ENCODE measurements at places on chromosomes 16 and 17.

GRCh38 chr17:7561028-7561575, 617 bp upstream of the SENP3 start:
- no peaks in the 10 kb centered on the region for H3K36me3 ChIP-seq
- H3K27ac ChIP-seq = peak overlapping the region; percentile 88
- peaks cover 41% of the 10 kb centered on the region for H3K4me1 ChIP-seq
- peak; percentile 91 for DNase-seq
- H3K27me3 ChIP-seq = no peaks in the 10 kb centered on the region
- H3K4me3 ChIP-seq = peak overlapping the region; percentile 92

DNA sequence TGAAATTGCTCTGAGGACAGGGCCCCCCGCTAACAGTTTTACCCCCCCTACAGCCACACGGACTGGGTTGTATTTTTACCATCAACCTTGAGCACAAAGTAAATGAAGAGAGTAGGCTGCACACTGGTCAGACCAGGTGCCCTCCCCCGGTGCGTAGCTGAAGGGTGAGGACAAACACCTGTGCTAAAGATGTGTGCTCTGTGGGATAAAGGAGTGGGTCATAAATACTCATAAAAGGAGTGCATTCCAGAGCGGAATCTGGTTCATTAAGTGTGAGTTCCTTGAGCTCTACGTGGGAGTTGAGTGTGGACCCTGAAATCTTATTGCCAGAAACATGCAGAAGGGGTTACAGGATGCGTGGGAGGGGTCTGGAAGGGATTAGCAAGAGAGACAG, 217.0 kb downstream of the CCDC182 start:
- H3K4me3 ChIP-seq = no peak overlapping the region
- no peak for DNase-seq
- no peaks in the 10 kb centered on the region for H3K27me3 ChIP-seq

- H3K36me3 ChIP-seq = no peaks in the 10 kb centered on the region
- H3K27ac ChIP-seq = peak overlapping the region; percentile 67
- peaks cover 36% of the 10 kb centered on the region for H3K4me1 ChIP-seq
- peak overlapping the region; percentile 69 for H3K4me3 ChIP-seq
These were observed 75.3 kb upstream of the TBC1D3K start for GRCh38 chr17:37848690-37849616.

DNA sequence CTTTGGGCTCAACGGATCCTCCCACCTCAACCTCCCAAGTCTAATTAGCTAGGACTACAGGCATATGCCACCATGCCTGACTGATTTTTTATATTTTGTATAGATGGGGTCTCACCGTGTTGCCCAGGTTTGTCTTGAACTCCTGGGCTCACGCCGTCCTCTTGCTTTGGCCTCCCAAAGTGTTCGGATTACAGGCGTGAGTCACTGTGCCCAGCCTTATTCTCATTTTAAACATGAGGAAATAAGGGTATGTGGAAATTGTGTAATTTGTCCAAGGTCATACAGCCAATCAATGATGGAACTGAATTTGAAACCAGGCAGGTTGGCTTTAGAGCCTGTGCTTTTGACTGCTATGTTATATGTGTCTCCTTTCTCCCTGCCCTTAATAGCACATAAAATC, 27.4 kb upstream of the AQP8 start:
- DNase-seq = no peak
- H3K27me3 ChIP-seq = no peaks in the 10 kb centered on the region
- no peaks in the 10 kb centered on the region for H3K36me3 ChIP-seq
- no peak overlapping the region for H3K4me3 ChIP-seq
- H3K4me1 ChIP-seq = no peaks in the 10 kb centered on the region

DNA sequence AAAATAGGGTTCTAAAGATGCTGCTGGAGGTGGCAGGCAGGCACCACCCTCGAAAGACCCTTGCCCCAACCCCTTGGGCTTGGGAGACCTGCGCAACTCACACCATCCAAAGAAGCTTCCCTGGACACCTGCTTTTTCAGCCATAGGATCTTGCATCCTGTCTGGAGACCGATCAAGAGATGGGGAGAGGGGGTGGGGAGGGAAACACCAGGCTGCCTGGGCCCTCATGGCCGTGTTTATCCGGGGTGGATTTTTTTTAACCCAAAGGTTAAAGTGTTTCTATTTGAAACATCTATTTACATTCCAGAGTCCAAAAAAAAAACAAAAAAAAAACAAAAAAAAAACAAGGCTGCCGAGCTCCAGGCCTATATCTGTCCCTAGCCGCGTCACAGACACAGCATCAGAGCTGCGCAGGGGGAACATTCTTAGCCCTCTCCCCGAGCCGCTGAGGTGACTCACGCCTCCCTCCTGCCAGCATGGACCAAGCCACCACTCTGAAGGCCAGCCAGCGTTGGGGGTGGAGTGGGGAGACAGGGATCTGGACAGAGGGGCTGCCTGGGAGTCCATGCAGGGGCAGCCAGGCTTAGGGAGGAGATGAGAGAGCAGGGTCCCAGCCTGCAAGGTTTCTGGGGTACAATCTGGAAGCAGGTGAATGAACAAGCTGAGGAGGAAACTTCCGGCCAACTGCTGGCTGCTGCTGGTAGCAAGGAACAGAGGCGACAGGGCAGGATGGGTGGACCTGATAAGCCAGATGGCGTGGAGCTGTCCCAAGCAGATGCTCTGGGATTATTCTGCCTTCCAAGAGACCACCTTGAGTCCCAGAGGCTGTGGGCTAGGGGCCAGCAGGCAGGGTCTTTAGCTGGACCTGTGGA, 14.8 kb downstream of the HDAC5 start:
- H3K27me3 ChIP-seq = no peaks in the 10 kb centered on the region
- no peak overlapping the region for H3K27ac ChIP-seq
- no peaks in the 10 kb centered on the region for H3K4me1 ChIP-seq
- H3K36me3 ChIP-seq = no peaks in the 10 kb centered on the region
- H3K4me3 ChIP-seq = no peak overlapping the region

GRCh38 chr16:86598607-86599565, 20.5 kb downstream of the FOXL1 start:
- no peak overlapping the region for H3K4me3 ChIP-seq
- no peak overlapping the region for H3K27ac ChIP-seq
- H3K27me3 ChIP-seq = peaks cover 35% of the 10 kb centered on the region
- DNase-seq = no peak
- no peaks in the 10 kb centered on the region for H3K4me1 ChIP-seq
- H3K36me3 ChIP-seq = no peaks in the 10 kb centered on the region

GRCh38 chr17:35540589-35541404, 3.3 kb upstream of the SLFN12L start:
- peak overlapping the region; percentile 91 for H3K4me3 ChIP-seq
- H3K36me3 ChIP-seq = no peaks in the 10 kb centered on the region
- DNase-seq = no peak
- no peaks in the 10 kb centered on the region for H3K27me3 ChIP-seq

GRCh38 chr16:6012716-6013115, 915.1 kb upstream of the EEF2KMT start:
- DNase-seq = no peak
- H3K4me1 ChIP-seq = no peaks in the 10 kb centered on the region
- no peak overlapping the region for H3K4me3 ChIP-seq

DNA sequence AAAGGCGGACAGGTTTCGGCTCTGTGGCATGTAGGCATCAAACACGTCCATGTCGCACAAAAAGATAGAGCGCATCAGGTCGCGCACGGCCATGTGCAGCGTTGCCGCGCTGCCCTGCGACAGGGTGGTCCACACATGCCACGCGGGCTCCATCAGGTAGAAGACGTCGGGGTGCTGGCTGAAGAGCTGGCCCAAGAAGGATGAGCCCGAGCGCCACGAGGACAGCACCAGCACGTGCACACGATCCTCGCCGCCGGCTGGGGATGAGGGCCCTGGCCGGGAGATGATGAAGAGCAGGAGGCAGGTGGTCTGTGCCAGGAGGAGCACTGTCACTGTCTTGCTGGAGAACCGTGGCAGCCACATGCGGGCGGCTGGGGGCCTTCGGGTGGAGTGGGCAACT, 5.9 kb downstream of the CHST5 start:
- H3K27ac ChIP-seq = no peak overlapping the region
- DNase-seq = no peak
- no peaks in the 10 kb centered on the region for H3K4me1 ChIP-seq
- H3K4me3 ChIP-seq = no peak overlapping the region
- H3K27me3 ChIP-seq = no peaks in the 10 kb centered on the region

Measured in natural killer cell treated with Interleukin-12 subunit alpha and Interleukin-12 subunit beta and Interleukin-15 and Interleukin-18, amount 100 ng/mL, for 72 hours (primary cell).